AG10803 (cell line): ENCODE measurements at places on chromosomes 13 and 19.

- no peak for DNase-seq
Measured at GRCh38 chr19:49413348-49413747, 9.9 kb downstream of the PTH2 start.

DNA sequence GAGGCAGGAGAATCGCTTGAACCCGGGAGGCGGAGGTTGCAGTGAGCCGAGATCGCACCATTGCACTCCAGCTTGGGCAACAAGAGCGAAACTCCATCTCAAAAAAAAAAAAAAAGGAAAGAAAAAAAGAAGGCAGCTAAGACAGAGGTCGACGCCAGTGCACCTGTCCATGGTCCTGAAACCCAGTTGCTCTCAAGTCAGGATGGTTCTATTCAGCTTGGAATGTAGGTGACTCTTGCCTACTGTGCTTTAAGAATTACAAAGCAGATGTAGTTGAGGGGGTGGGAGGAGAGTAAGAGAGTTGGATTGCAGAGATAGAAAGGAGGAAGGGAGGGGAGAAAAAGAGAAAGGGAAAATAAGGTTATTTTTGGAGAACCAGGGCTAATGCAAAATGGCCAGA is 18.7 kb downstream of the CACNG7 start:
- peak; percentile 57 for DNase-seq

- no peak for DNase-seq
Measured at GRCh38 chr19:10640361-10640760, 13.8 kb upstream of the ILF3 start.

DNA sequence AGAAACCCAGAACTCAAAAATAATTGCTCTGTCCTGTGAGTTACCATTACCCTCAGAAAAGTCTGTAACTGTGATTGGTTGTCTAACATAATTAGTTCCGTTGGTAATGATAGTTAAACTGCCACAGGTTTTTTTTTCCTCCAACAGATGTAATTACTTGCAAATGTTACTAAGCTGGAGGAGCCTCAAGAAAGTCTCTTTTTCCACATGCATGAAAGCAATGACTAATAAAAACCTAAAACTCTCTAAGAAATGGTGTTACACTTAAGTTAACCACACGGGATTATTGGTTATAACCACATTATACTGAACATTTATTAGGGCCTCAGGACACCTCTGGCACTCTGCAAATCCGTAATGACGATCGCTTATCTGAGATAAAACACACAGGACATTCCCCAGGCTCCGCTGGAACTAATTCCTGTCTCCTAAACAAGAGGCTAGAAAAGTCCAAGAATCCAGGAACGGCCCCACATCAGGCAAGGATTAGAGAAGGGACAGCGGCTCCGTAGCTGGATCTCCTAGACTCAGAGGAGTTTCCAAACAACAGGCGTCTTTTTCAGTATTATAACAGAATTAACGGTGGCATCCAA is 753 bp downstream of the ZNF235 start:
- peak; percentile 45 for DNase-seq

DNA sequence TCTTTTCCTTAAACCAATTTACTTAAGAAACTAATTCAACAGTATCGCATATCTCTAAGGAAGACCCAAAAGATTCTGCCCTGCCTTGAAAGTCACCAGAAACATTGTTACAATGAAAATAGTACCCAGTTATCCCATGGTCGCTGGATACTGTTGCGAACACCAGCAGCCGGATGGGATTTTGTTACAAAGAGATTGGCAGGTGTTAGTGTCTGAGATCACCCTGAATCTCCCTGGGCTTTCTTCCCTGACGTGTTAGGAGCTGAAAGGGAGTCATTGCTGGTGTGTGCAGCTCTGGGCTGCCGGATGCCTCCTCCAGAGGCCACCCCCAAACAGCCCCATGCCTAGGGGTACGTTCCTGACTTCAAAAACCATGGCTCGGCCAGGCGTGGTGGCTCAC is 38.2 kb downstream of the PTPRS start:
- no peak for DNase-seq

DNA sequence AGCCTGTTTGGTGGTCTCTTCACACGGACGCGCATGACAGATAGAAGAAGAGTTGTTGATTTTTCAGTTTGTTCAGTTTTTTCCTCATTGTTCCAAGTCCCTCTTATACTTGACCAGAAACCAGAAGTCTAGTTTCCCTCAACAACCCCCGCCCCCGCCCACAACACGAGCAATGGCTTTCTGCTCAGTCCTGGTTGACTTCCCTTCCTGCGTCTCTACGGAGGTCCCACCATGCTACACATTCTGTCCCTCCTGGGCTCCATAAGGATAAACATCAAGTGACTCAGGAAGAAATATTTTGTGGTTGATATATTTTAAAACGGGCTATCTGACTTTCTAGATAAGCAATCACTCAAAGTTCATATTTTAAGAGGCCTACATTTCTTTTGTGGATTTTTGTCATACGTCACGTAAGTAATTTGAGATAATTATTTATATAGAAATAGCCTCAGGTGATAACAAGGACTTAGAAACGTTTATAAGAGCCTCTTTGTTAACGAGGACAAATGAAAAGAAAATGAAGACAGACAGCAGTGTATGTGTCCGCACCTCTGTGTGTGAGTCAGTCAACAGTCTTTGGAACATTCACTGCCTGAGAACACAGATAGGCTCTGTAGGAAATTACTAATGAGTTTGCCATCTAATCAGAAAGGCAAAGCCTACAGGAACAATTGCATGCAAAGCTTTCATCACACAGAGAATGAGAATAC is 214.4 kb downstream of the RAP2A start:
- no peak for DNase-seq

GRCh38 chr19:53037101-53038097 is 7.1 kb upstream of the ERVV-2 start:
- peak; percentile 11 for DNase-seq

DNA sequence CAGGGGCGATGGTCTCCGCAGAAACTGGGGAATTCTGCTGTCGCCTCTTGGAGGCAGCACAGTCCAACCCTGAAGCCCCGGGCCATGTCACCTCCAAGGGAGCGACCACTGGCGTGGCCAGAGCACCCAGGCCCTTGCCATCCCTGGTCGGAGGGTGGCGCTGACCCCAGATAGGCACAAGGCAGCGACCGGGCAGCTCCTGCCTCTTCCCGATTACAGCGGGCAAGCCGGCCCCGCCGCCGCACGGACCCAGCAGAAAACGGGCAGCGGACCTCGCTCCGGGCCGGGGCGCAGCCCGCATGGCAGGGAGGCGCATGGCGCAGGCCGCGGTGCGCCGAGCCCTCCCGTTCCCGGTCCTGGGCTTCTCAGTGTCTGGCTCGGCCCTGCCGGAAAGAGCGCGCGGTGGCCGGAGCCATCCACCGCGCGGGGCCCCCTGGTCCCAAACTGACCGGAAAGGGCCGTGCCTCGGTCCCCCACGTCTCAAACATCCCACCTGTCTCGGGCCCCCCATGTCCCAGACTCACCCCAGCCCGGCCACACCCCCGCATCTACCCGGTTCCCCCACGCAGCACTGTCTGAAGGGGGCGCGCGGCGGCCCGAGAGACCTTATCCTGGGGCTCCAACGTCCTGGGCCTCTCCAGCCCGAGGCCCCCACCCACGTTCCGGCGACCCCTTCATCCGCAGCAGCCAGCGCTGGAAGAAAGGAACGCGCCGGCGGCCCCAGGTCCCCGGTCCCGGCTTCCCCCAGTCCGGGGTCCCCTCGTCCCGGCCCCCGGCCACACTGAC is 727 bp downstream of the CERS1 start:
- peak; percentile 13 for DNase-seq

- DNase-seq = no peak
Measured at GRCh38 chr19:16654140-16654539, 5.8 kb downstream of the SMIM7 start.

DNA sequence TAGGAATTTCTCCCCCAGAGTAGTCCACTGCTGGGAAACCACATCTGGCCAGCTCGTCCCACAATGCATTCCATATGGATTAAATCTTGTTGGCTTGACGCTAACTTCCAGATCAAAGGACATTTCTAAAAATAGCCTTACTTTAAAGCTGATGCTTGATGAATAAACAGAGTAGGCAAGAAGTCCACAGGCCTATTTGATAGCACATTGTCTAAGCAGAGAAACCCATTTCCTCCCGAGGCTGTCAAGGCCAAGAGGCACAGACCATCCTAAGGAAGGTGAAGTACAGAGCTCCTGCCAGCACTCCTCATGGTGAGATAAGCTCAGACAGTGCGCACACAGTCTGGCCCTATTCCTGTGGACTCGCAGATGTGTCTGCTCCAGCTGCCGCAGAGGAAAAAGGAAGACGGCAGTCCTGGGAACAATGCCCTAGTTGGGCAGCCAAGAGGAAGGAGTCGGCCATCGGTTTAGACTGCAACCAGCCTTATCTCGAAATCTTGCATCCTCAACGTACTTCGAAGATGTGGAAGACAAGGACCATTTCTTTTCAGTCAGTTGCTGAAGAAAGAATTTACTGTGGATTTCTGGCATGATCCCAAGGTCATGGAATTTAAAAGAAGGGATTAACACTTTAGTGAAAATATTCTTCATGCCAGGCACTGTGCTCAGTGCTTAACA is 156.8 kb downstream of the RGCC start:
- peak; percentile 96 for DNase-seq

GRCh38 chr19:47152632-47153031 is 22.0 kb downstream of the SAE1 start:
- no peak for DNase-seq

GRCh38 chr19:17772172-17772571 is 20.9 kb downstream of the FCHO1 start:
- DNase-seq = peak; percentile 17

DNA sequence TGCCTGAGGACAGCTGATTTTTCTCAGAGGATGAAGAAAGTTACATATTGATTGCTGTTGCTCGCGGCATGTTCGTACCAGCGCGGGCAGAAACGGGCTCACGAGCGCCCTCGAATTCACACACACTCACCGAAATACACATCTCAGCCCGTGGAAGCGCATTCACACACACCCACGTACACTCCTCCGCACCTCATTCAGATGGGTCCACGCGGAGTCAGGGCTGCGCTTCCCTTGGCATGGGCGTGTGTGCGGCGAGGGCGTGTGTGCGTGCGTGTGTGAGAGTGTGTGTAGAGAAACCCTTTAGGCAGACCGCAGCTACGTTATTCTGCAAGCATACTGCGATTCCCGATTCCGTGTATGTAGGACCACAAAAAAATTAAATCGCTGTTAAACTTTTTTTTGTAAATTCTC is 2.1 kb upstream of the PCDH17 start:
- DNase-seq = no peak

DNA sequence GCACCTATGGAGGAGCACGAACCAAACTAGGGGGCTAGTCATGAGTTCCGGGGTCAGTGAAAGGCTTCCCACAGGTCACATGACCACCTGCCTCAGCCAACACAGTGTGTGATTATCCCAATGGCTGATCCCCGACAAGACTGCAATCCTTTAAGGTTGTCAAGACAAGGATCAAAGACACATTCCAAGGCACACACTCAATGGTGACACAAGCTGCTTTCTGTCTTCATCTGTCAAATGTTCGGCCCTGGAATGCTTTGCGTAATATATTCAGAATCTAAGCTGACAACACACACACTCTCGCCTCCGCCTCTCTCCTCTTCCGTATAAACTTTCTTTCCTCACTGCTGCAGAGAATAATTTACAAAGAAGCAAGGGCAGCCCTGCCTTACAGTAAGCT is 11.7 kb downstream of the RANBP3 start:
- peak; percentile 85 for DNase-seq

DNA sequence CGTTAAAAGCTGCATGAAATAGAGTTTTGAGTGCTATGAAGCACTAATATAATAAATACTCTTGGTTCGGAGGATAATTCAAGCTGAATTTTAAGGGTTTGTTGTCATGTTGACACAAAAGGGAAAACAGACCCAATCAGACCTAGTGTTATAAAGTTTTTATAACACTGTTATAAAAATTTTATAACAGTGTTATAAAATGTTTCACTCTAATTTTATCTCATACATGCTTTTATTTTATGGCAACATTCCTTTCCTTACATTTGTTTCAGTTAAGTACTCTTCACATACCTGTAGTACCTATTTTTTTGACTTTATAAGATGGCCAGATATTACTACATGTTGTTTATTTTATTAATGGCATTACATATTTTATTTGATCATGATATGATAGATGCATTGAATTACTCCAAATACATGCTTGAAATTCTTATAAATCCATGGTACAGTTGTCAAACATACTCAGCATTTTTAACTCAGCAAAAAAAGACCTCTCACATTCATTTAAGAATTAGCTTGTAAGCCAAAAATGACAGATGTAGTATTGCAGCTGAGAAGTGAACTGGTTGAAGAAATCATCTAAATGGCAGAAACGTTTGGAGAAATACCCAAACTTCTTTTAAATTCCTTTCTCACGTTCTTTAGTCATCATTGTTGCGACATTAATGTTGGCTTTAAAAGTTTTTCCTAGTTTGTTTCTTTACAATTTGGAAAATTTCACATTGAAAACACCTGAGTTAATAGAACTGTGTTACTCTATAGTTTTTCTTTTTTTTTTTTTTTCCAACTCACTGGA is 104.5 kb downstream of the PIBF1 start:
- peak; percentile 82 for DNase-seq

DNA sequence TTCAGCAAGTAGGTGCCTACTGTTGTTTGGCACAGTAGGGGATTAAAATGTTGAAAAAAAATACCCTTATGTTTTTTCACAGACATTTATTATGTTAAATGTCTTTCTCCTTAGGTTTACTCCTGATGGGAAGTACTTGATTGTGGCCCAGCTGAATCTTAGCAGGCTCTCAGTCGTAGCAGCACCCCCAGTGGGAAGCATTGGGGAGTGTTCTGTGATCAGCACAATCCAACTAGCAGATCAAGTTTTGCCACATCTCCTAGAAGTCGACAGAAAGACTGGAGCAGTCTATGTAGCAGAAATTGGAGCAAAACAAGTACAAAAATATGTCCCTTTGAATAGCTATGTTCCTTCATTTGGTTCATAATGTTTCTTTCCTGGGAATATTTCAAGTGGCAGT is 9.3 kb downstream of the NHLRC3 start:
- no peak for DNase-seq

DNA sequence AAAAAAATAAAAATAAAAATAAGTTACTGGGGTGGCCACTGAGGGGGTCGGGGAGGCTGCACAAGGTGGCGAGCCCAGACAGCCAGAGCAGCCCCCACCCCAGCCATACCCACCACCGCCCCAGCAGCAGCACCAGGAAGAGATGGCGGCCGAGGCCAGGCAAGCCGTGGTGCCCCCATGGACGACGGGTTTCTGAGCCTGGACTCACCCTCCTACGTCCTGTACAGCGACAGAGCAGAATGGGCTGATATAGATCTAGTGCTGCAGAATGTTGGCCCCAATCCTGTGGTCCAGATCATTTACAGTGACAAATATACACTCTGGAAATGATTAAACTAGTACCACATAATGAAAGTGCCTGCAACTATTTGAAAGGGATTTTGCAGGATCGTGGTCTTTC is 71.6 kb upstream of the ZDHHC20 start:
- no peak for DNase-seq

- peak; percentile 57 for DNase-seq
Measured at GRCh38 chr19:46221981-46222610, 7.4 kb upstream of the IGFL1 start.
